ENCODE measurements at places on chromosomes 5 and 9.

DNA sequence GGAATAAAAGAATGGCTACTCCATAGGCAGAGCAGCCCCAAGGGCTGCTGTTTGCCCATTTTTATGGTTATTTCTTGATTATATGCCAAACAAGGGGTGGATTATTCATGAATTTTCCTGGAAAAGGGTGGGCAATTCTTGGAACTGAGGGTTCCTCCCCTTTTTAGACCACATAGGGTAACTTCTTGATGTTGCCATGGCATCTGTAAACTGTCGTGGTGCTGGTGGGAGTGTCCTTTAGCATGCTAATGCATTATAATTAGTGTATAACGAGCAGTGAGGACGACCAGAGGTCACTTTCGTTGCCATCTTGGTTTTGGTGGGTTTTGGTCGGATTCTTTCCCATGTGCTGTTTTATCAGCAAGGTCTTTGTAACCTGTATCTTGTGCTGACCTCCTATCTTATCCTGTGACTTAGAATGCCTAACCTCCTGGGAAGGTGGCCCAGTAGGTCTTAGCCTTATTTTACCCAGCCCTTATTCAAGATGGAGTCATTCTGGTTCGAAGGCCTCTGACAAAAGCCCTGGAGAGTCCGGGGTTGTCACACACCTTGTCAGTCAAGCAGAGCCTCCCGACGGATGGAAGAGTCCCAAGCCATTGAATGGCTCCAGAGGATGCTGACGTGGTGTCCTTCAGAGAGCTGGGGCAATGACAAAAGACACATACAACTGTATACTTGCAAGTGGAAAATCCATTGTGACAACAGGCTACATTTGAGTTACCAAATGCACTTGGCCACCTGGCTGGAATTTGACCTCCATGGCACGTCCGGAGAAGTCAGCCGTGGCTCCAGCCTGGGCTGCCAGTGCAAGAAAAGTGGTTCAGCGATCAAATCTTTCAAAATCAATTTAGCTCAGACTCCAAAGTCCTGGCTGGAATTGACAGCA is 67.1 kb upstream of the CLINT1 start:
- no peak for DNase-seq

DNA sequence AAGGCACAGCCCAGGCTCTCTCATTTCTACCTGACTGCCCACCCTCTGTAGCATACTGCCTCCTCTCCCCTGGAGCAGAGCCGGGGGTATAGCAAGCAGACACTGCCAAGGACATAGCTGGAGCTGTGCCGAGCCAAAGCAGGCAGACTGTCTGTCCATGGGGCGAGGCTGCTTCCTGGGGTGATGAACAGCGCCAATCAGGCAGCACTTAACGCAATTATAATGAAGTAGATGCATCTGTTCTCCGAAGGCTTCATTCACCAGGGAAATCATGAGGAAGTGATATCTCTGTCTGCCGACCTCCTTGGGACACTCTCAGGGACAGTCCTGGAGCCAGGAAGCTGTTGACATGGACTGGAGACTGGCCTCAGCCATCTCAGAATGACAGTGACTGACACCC is 230.7 kb downstream of the ASTN2 start:
- DNase-seq: no peak

- no peak for DNase-seq
These were observed 72.4 kb upstream of the MPDZ start for GRCh38 chr9:13351778-13352386.

DNA sequence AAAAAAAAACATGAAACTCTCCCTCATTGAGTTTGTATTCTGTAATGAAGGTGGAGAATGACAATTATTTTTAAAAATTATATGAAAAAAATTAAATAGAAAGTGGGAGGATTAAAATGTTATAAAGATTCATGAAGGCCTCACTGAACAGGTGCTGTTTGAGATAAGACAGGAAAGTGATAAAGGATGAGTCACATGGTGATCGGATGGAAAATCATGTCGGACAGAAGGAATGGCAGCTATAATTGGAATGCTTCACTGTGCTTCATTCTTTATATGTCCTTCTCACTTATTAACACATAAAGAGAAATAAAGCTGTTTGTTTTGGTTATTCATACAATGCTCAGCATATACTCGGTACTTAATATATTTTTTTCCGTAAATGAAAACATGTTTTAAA is 464.5 kb upstream of the RGMB start:
- no peak for DNase-seq

DNA sequence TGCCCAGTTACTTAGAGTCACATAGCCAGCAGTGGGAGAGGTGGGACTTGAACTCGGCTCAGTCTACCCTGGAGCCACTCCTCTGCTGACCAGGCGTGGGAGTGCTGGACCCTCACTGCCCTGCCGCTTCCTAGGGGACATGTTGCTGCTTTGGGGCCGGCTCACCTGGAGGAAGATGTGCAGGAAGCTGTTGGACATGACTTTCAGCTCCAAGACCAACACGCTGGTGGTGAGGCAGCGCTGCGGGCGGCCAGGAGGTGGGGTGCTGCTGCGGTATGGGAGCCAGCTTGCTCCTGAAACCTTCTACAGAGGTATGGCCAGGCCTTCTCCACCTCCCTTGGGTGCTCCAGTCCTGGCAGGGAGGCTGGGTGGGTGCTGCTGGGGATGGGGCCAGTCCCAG is 3.4 kb upstream of the CACFD1 start:
- DNase-seq: no peak

DNA sequence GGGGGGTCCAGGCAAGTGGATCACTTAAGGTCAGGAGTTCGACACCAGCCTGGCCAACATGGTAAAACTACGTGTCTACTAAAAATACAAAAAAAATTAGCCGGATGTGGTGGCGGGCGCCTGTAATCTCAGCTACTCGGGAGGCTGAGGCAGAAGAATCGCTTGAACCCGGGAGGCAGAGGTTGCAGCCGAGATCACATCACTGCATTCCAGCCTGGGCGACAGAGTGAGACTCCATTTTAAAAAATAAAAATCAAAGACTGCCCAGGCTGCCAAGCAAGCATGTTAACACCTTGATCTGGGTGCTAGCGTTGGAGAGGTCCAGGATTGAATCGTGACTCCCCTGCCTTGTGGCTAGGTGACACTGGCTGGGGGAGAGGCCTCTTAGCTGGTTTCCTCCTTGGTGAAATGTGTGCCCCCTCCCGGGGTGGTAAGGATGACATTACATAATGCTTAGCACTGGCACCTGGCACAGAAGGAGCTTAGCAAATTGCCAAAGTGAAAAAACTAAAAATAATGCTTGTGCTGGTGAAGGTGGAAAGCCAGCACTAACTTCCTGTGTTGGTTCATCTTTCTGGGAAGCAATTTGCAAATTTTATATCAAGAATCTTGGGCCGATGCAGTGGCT is 2.2 kb upstream of the CIZ1 start:
- no peak for DNase-seq

- DNase-seq: no peak
These were observed 5.4 kb downstream of the PHYKPL start for GRCh38 chr5:178227138-178227659.

- no peak for DNase-seq
These were observed 6.9 kb downstream of the YTHDC2 start for GRCh38 chr5:113520429-113520828.

DNA sequence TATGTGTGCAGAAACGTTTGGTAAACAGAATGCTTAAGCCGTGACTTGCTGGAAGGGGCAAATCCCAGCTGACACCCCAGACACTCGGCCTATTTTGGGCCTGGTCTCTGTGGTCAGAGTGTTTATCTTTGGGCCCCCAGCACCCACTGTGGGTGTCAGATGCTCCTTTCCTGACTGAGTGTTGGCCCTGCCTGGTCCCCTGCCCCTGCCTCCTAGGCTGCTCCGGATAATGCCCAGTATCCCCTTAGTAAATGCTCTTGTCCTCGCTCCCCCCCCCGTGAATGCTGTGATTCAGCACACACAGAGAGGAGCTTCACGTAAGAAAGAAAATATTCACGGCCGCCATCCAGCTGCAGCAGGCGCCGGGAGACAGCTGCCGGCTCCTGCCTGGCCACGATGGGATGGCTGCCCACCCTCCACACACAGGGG is 11.3 kb upstream of the ANGPTL2 start:
- DNase-seq: peak; percentile 47

DNA sequence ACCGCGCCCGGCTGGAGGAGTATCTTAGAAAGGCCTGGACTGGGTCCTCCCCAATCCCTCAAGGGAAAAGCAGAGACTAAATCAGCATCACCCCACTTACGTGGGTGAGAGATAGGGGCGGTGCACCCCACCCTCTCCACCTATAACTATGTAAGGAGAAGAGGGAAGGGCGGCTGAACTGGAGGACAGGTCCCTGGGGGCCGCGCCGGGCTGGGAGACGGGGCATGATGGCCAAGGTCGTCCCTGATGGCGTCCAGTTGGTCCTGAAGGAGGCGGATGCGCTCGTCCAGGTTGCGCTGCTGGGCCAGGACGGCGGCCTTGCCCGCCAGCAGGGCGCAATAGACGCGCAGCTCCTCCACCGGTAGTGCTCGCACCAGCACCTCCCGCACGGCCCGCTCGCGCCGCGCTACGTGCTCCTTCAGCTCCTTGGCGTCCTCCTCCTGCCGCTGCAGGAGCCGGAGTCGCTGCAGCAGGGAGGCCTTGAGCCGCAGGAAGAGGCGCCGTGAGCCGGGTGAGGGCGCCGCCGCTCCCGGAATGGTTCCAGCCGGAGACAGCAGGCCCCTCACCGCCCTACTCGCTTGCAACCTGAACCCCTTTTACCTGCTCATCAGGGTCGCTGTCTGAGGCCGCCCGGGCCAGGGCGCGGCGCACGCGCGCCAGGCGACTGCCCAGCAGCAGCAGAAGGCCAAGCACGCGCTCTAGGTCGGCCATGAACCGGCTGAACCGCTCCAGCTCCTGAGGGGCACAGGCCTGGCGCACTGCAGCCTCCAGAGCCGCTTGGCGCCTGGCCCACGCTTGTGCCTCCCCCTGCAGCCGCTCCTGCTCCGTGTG is 7.6 kb downstream of the SHROOM1 start:
- peak; percentile 92 for DNase-seq

GRCh38 chr5:122532035-122532434 is 220.0 kb downstream of the SNCAIP start:
- DNase-seq: no peak

GRCh38 chr5:82164176-82164976 is 113.8 kb downstream of the RPS23 start:
- no peak for DNase-seq

DNA sequence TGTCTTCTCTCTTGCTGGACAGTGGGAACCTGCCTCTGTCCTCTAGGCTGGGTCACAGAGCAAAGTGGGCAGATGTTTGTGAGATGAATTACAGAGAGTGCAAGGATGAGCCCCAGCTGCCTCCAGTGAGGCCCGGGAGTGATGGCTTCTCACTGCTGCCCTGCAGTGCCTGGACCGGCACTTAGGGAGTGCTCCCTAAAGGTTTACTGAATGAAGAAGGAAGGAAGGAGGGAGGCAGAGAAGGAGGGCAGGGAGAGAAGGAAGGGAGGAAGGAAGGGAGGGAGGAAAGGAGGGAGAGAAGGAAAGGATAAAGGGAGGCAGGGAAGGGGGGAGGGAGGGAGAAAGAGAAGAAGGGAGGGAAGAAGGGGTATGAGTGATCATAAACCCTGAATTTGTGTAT is 42.7 kb upstream of the GRHPR start:
- no peak for DNase-seq

DNA sequence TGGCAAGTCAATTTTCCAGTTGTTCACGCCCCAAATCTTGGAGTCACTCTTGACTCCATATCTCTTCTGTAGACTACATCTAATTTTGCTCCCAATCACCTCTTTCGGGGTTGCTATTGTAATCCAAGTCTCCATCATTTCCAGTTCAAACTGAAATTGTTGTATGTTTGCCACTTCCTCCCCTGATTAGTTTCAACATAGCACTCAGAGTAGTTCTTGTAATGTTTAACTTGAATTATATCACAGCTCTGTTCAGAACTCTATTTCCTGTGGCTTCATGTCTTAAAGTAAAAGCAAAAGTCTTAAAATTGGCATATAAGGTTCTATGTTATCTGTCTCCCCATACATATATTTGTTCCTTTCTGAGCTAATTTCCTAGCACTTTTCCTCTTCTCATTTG is 348.5 kb upstream of the RIOK2 start:
- no peak for DNase-seq

- no peak for DNase-seq
These were observed 21.7 kb upstream of the SPDL1 start for GRCh38 chr5:169561893-169562292.

DNA sequence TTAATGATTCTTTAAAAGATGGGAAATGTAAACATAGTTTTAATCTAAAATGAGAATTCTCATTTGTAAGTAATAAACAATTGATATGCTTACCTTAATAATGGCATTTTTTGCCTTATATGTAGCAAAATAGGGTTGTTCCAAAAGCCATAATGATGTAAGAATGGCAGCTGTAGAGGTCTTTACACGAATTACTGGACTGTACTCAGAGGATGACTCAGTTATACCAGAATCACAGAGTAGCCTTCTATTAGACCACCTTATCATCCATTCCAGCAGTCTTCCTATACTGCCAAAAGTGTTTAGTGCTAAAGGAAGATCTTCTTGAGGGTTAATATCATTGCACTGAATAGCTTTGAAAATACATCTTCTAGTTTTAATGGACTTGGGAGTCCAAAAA is 66.5 kb downstream of the CPLANE1 start:
- no peak for DNase-seq

- no peak for DNase-seq
These were observed 3.4 kb upstream of the POMT1 start for GRCh38 chr9:131499254-131499767.

DNA sequence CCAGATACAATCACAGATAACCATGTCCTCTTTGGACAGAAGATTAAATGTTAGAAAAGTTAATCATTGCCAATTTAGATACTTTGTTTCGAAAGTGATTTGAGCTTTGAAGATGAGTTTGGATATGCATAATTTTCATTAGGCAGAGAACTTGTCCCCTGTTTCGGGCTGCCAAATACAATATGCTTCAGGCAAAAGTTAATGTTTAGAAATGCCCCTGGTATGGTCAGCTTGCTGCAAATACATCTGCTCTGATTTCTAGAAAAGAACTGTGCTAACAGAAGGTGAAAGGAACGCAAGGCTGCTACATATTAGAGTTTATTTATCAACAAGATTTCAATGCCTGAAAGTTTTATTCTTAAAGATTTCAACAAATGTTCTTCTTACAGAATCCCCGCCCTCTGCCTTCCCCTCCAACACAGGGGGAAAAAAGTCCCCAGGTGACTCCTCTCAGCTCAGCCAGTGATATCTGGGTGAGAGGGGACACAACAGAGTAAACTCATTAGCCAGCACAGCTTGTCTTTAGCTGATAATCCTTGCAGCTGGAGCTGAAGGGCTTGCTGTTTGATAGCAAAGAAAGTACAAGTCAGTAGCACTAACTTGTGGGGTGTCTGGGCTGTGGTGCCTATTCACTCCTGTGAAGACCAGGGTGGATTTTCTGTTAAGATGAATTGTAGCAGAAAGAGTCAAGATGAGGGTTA is 435.7 kb downstream of the DMAC1 start:
- no peak for DNase-seq

DNA sequence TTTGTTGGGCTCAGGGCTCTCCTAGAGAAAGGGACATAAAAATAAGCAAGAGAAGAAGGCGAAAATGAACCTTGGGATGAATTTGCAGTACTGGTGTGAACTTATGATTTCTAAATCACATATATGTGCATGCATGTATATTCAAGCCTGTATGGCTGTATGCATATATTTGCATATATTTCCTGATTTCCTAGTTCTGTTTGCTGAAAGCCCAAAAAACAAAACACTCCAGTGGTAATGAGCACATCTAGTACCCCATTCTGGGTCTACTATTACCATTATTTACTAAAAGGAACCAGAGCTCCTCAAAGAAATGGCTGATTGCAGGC is 7.3 kb downstream of the ZFP62 start:
- no peak for DNase-seq

All from H9 (cell line).